ENCODE measurements at places on chromosomes 2 and 18.
A peak's percentile ranks its signal among the peaks of the same experiment; 100 is the strongest.

- no peak for DNase-seq
These were observed 584.3 kb downstream of the FBXO15 start for GRCh38 chr18:73563345-73563744.

GRCh38 chr2:100350661-100351185 lies 28.4 kb upstream of the LONRF2 start:
- DNase-seq = no peak

DNA sequence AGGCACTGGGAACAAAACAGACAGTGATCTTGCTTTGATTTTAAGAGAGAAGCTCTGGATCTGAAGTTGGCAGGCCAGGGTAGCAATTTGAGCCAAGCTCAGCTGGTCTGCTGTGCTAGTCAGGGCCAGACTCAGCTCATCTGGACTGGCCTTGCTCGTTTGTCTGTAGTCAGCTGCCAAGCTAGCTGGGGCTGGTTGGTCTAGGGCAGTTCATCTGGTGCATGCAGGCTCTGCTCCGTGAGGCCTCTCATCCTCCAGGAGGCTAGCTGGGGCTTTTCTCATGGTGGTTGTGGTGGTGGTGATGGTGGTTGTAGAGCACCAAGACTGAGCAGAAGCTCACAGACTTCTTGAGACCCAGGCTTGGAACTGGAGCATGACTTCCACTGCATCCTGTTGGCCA lies 10.3 kb downstream of the FBLN7 start:
- DNase-seq = no peak

DNA sequence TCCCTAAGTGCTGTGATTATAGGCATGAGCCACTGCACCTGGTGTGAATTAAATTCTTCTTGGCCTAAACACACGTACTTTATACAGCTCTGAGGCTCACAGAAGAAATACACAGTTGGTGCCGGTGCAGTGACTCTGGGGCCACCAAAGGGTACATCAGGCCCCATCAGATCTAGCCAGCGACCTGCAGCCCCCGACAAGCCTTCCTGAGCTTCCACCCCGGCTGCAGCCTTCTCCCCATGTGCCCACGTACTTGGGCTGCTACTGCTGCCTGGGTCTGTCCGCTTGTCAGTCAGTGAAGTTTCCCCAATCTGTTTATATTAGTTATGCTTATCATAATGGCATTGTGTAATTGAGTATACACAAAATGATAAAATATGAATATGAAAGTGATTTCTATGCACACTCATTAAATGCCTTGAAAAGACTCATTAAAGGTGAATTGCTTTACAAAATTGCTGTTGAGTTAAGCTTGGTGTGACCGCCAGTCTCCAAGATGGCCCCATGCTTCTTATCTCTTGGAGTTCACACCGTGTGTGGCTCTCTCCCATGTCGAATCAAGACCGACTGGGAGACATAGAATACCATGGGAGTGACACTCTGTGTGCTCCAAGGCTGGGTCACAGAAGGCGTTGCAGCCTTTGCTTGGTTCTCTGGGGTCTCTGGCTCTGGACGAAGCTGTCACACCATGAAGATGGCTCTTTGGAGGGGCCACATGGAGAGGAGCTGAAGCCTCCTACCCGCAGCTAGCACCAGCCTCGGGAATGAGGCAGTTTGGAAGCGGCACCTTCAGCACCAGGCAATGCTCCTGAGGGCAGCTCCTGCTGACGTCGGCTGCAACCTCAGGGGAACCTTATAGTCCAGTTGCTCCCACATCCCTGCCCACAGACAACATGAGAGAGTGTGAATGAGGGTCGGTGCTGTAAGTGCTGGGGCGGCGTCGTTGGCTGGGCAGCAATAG lies 29.2 kb upstream of the HPCAL1 start:
- no peak for DNase-seq

- no peak for DNase-seq
These were observed 71.6 kb downstream of the ACKR3 start for GRCh38 chr2:236641051-236641726.

GRCh38 chr2:109533823-109534222 lies 79.9 kb downstream of the SEPTIN10 start:
- DNase-seq = no peak

DNA sequence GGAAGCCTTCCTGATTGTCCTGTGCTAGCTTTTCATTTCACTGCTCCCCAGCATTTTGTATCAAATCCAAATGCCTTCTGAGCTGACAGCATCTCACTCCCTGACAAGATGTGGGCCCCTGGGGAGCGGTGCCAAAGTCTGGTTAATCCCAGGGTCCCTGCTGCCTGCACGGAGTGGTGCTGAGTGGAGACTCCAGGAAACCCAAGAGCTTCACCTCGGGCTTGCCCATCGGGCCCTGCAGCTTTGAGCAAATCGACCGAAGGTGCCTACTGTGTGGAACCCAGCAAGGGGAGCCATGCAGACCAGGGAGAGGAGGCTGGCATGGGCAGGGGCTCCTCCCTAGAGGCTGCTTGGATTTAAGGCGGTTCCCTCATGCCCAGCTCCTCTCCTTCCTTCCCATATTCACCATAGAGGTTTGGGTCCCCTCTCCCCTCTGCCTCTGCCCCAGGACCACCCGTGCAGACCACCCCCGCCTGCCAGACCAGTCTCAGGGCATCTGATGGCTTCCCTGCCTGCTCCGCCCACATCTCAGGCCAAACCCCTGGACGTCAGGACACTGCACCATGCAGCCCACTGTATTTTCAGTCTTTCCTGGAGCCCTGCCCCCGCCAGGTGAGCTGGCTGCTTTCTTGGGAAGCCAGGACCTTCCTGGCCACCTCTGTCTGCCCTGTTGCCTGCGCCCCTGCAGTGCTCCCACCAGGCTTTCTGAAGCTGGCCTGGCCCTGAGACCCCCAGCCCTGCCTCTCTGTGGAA lies 37.8 kb downstream of the RRM2 start:
- DNase-seq = no peak

DNA sequence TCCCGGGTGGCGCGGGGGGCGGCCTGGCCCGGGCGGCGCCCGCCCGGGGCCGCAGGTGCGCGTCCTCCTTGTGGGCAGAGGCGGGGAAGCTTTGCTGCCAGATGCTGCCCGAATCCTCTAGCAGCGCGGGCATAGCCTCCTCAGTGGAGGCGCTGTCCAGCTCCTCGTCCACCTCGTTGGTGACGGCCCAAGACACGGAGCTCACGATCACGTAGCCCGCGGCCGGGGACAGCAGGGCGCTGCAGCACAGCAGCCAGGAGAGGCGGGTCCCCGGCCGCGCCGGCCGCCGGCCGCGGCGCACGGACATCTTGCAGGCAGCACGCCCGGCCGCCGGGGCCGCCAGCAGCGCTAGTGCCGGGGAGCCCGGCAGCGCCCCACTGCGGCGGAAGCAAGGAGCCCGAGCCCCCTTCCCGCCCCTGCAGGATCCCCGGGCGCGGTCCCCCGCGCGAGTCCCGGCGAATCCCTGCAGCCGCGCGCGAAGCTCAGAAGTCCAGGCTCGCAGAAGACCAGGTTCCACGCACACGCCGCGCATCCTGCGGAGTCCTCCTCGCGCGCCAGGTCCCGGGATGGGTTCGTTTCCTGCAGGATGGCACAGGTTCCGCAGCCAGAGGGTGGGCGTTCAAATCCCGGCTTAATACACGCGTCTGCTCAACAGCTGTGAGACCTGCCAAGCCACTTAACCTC lies at the start of gene CREG2:
TSS of gene CREG2 (minus strand) at position 353 of the 684 bp plus-strand sequence. CDS start at position 307, 46 bp downstream.
- DNase-seq = peak; percentile 51

GRCh38 chr2:64262071-64262470 lies 117.9 kb upstream of the PELI1 start:
- DNase-seq = no peak

- DNase-seq = no peak
These were observed 189.3 kb upstream of the MYT1L start for GRCh38 chr2:2520401-2520811.

DNA sequence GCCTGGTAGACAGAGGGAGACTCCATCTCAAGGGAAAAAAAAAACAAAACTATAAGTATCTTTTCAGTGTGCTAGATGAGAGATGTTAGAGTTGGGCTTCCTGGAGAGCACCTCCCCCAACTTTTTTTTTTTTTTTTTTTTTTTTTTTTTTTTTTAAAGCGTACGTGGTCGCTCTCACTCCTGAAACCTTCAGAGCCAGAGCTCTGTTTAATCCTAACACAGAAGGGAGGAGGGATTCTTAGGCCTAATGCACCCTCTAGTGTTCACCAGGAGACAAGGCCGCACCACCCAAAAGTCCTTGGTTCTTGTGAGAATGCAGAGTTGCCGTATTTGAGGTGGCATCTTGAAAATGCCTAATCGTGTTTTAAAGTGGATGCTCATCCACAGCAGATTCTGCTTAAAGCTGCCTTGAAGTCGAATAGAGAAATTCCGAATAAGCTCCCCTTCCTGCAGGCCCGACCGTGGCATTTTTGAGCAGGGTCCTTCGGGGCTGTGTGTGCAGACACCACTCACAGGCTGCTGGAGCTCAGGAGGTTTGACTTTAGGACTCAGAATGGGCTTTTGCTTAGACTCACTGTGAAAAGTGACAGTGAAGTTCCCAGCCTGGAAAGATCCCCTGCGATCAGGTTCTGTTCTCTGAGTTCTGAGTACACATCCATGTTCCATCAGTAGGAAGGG lies 252.6 kb downstream of the AGAP1 start:
- DNase-seq = peak; percentile 17

DNA sequence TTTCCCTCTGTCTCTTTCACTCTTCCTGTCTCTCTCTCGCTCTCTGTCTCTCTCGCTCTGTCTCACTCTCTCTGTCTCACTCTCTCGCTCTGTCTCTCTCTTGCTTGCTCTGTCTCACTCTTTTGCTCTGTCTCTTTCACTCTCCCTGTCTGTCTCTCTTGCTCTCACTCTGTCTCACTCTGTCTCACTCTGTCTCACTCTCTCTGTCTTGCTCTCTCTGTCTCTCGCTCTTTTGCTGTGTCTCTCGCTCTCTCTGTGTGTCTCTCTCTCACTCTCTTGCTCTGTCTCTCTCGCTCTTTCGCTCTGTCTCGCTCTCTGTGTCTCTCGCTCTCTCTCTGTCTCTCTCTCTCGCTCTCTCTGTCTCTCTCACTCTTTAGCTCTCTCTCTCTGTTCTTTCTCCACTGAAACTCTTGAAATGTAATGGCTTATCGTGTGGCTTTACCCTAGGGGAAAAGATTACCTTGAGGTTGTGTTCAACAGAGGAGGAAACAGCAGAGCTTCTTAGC lies 22.9 kb downstream of the INPP1 start:
- no peak for DNase-seq

GRCh38 chr2:128439031-128439790 lies 120.5 kb upstream of the HS6ST1 start:
- DNase-seq = no peak

DNA sequence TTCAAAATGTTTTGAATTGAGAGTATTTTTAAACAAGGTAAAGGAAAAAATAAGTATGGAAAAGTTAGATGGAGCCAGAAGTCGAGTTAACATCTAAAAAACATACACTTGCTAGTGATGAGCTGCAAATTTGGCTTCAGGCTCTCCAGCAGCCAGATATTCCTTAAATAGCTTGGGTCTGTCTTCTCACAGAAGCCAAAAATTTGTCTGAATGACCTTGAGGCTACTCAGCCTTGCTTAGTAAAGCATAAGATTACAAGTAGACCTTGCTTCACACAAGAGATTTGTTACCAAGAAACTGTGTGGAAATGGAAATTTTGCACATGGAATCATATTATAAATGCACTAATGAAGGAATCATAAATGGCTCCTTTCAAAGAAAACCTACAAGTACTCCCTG lies 40.8 kb upstream of the GRB14 start:
- no peak for DNase-seq

DNA sequence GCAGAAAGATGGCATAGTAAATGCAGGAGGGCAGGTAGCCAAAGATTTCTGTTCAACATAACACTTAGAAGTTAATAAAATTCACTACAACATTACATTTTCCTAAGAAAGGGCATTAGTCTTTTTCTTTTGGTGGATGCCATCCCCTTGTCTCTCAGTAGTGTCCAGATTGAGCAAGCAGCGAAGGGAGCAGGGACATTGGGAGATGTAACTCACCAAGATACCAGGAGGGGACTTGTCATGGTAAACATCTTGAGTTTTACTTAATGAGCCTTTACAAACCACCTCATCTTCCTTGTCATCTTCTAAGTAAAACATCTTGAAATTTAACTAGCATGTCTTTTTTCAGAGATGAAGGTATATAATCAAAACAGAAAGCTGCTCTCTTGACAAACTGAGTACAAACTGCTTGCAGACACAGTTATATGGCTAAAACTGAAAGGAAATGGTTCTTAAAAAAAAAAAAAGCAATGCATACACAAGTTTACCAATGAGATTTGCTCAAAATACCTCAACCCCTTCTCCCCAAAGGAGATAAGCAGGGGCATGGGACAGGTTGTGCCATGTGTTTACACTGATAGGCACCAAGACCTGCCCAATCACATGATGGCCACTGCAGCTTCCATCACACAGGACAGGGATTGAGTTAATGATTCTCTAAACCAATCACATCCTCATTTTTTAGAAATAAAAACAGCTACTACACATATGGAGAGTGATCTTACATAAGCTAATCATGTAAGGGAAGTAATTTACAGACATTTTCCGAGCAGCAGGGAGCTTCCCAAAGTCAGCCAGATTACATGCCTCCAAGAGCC lies 30.3 kb downstream of the LPIN2 start:
- DNase-seq = peak; percentile 64

DNA sequence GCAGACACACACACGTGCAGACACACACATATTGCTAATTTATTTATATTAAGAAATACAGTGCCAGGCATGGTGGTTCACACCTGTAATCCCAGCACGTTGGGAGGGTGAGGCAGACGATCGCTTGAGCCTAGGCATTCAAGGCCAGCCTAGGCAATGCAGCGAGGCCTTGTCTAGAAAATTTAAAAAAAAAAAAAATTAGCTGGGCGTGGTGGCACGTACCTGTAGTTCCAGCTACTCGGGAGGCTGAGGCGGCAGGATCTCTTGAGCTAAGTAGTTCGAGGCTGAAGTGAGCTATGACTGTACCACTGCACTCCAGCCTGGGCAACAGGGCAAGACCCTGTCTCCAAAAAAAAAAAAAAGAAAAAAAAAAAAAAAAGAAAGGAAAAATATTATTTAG lies 28.8 kb downstream of the ANXA4 start:
- DNase-seq = no peak

GRCh38 chr18:22451796-22452195 lies 34.1 kb upstream of the CTAGE1 start:
- no peak for DNase-seq

GRCh38 chr2:63613391-63613901 lies 24.7 kb downstream of the MDH1 start:
- DNase-seq = no peak

DNA sequence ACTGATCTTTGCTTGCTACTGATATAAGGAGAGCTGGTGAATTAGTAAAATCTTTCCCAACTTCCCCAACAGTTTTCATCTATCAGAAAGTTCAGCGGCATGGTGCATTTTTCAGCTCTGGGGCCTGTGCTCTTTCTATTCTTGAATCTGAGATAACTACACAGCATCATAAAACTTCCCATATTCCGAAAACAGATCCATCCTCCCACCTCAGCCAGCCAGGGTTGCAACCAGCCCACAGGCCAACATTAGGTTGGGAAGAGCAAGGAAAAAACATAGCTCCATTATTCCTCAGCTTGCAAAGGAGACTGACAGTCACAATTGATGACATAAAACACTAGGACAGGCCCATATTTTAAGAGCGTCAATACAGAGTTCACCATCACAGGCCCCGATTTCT lies 297.2 kb downstream of the SETBP1 start:
- DNase-seq = no peak

All from CD4-positive, alpha-beta T cell treated with Interleukin-1 beta for 1 hour (primary cell).